Stimulated activated CD4-positive, alpha-beta T cell treated with anti-CD3 and anti-CD28 coated beads, Interleukin-4, amount 100 ng/mL, for 48 hours (primary cell): ENCODE measurements at places on chromosomes 12 and 14.

DNA sequence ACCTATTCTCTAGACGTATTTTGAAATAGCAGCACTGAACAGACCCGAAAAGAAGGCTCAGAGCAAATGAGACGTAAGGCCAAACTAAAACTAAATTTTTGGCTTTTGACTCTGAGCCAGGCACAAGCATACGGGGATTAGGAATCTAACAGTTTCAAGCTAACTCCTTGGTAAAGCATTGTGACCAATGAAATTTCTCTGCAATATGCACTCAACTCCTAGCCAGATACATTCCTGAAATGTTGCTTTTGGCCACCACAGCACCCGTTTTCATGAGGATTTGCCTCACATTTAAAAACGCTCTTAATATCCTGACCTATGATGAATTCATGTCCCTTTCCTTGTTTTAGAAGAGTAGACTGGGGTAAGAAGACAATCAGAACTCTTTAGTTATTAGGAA is 53.1 kb upstream of the NPFF start:
- no peak for DNase-seq

DNA sequence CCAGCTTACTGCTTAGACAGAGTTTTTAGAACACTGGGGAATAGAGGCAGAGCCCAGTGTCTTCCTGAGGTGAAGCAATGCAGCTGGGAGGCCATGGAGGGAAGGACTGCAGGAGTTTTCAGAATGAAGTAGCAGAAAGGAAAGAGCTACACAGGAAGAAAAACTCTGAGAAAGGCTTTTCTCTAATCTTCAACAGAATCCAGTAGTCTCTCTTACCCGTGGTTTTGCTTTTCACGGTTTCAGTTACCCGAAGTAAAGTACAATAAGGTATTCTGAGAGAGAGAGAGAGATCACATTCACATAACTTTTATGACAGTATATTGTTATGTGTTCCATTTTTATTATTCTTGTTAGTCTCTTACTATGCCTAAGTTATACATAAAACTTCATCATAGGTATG is 761.6 kb downstream of the BCL11B start:
- DNase-seq = no peak

DNA sequence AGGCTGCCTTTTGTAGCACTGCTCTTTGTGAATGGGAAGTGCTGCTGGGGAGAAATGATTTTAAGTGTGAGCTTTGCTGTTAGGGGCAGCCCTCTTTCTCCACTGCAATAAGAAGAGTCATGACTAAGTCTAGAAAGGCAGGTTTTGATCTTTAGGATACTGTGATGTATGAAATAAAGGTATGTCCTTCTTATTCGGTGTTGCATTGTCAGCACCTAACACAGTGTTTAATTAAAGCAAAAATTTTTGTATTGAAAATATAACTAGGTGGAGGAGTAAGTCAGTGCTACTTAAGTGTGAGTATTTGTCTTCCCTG is 81.5 kb downstream of the ETV6 start:
- DNase-seq = no peak

DNA sequence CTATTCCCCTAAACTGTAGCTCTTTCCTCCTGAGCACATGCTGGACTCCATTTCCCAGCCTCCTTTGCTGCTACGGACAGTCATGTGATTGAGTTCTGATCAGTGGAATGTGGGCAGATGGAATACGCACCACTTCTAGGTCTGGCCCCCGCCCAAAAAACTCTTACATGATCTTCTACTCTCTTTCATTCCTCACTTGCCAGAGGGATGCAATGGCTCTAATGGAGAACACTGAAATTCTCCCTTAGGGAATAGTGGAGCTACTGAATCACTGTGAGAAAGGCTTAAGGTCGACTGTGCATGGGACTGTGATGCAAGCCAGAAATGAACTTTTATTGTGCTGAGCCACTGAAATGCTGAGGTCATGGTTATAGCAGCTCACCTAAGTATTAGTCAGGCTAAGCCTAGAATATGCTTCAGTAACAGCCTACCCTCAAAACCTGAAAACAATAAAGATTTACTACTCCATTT is 13.0 kb upstream of the TMED2 start:
- DNase-seq = no peak

GRCh38 chr14:90619911-90620310 is 196.3 kb downstream of the TTC7B start:
- DNase-seq = no peak
